ENCODE measurements at places on chromosomes 6 and 20. TPM values are rescaled to one million over a fixed set of nuclear protein-coding genes. Genes with fewer than 3 reads are reported as not detected.

The PLCB4 gene
- total RNA-seq: 0.79 TPM

The SYS1 gene
- total RNA-seq: 19.5 TPM

The LGSN gene
- total RNA-seq: 0.12 TPM

The BCAS1 gene
- total RNA-seq: not detected

The COMMD7 gene
- 31.2 TPM for total RNA-seq

The ERVFRD-1 gene
- not detected for total RNA-seq

The WFDC8 gene
- total RNA-seq: not detected

The HSPA12B gene
- total RNA-seq: 0.31 TPM

The EEF1A2 gene
- 0.06 TPM for total RNA-seq

The CDYL gene
- total RNA-seq: 19.8 TPM

The NOX3 gene
- total RNA-seq: not detected

The HECA gene
- 26.7 TPM for total RNA-seq

The RIPPLY2 gene
- not detected for total RNA-seq

The CCM2L gene
- total RNA-seq: 0.53 TPM

The ZBTB46 gene
- 3.3 TPM for total RNA-seq

The GPSM3 gene
- 0.92 TPM for total RNA-seq

The THBD gene
- 293 TPM for total RNA-seq

The DACT2 gene
- total RNA-seq: not detected

The TNNC2 gene
- total RNA-seq: 1.4 TPM

The NKX2-2 gene
- total RNA-seq: not detected

The BNIP5 gene
- not detected for total RNA-seq

The SIRPD gene
- total RNA-seq: not detected

The CST4 gene
- total RNA-seq: 0.31 TPM

The USP49 gene
- total RNA-seq: 2.1 TPM

The BPIFB1 gene
- not detected for total RNA-seq

The KHDRBS2 gene
- not detected for total RNA-seq

The CRIP3 gene
- 0.19 TPM for total RNA-seq

The PAX1 gene
- total RNA-seq: not detected

The GNMT gene
- not detected for total RNA-seq

The MAP7 gene
- total RNA-seq: 0.99 TPM

The SMIM13 gene
- total RNA-seq: 4.7 TPM

The TRIM15 gene
- not detected for total RNA-seq

The LST1 gene
- total RNA-seq: not detected

The RSPO4 gene
- not detected for total RNA-seq

The TMEM244 gene
- not detected for total RNA-seq

The LIN28B gene
- not detected for total RNA-seq

The TAGAP gene
- total RNA-seq: not detected

The POLR1H gene
- 16.4 TPM for total RNA-seq

The GNRH2 gene
- 0.26 TPM for total RNA-seq
